AG04450 (cell line): ENCODE measurements at places on chromosomes 7 and 10. TPM values are rescaled to one million over a fixed set of nuclear protein-coding genes. Genes with fewer than 3 reads are reported as not detected.
A peak's percentile ranks its signal among the peaks of the same experiment; 100 is the strongest.

GRCh38 chr10:78248651-78249464, 215.2 kb downstream of the RPS24 start:
- DNase-seq, result peak; percentile 68

DNA sequence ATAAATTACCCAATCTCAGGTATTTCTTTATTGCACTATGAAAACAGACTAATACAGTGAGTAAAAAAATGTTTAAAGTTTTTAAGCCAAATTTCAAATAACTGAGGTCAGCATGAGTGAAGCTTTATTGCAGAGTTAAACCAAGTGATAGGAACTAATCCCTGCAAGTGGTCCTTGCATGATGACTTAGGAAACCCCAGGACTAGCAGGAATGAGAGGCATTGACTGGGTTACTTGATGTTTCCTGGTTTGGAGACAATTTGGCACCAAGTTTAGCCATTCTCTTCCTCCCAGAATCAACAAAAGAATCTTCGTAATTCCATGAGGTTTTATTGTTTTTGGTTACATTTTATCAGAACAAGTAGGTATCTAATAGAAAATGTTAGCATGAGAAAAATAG, 194.2 kb downstream of the BICC1 start:
- DNase-seq, result no peak

GRCh38 chr10:128000471-128001362, 93.8 kb downstream of the PTPRE start:
- DNase-seq, result no peak

DNA sequence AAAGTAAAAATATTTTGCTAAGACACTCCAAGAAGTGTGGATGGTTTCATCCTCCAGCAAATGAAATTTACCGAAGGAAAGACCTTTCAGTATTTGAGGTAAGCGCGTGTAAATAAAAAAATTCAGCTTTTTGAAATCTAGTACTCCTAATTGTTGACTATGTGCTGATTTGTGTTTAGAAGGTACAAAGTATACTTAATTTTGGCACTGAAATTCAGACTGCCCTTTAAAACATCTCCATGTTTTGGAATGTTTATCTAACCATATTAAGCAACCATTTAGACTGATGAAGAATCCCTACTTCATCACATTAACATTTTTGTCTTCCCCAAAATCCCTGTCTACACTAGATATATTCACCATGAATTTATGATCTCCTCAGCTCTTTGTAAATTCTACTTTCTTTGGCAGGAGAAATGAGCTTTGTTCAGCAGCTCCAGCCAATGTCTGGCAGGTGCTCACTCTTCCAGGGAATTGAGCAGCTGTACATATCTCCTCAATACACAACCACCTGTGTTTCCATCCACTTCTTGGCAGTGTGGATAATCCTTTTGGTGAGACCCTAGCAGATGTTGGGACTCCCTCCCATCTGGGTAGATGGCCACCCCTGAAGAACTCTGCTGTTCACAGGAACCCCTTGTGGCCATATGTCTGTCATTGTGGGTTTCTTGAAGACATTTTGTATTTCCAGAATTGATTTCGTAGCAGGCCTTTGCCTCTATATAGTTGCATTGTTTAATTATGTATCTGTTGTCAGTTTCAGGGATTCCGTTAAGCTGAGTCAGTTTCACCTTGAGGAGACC, 129.4 kb upstream of the SAMD8 start:
- no peak for DNase-seq

- peak; percentile 95 for DNase-seq
These were observed 177.1 kb upstream of the SVIL start for GRCh38 chr10:29811751-29812427.

Gene SFRP5
- not detected in 2 replicates for polyA plus RNA-seq

Gene CALML5
- not detected in 2 replicates for polyA plus RNA-seq
